BE2C (cell line): ENCODE measurements at places on chromosomes 2 and 18.

DNA sequence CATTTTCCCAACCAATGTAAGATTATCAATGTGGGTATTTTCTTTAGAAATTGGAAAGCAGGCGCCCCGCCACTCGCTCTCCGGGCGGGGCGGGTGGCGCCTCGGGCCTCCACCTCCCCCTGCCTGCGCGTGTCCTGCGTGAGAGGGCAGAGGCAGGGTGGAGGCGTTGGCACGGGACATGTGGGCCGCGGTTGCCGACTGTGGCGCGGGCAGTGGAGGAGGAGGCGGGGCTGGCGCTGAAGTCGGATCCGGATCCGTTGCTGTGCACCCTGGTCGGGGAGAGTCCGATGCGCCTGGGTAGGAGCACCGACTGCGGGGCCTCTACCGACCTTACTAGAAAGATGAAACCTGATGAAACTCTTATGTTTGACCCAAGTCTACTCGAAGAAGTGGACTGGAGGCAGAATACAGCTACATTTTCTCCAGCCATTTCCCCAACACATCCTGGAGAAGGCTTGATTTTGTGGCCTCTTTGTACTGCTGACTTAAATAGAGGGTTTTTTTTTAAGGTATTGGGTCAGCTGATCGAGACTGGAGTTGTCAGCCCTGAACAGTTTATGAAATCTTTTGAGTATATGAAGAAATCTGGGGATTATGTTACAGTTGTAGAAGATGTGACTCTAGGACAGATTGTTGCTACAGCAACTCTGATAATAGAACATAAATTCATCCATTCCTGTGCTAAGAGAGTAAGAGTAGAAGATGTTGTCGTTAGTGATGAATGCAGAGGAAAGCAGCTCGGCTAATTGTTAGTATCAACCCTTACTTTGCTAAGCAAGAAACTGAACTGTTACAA is 37.9 kb downstream of the PMS1 start:
- no peak for DNase-seq

DNA sequence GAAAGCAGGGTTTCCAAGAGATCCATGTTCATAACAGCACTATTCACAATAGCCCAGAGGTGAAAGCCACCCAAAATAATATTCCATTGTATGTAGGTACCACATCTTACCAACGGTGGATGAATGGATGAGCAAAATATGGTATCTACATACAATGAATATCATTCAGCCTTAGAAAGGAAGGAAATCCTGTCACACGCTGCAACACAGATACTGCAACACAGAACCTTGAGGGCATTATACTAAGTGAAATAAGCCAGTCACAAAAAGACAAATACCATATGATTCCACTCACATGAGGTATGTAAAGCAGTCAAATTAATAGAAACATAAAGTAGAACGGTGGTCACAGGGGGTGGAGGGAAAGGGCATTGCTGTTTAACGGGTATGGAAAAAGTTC is 155.7 kb downstream of the DTNB start:
- no peak for DNase-seq

- DNase-seq: no peak
Observed at GRCh38 chr2:206481056-206481455, 37.7 kb downstream of the ADAM23 start.

DNA sequence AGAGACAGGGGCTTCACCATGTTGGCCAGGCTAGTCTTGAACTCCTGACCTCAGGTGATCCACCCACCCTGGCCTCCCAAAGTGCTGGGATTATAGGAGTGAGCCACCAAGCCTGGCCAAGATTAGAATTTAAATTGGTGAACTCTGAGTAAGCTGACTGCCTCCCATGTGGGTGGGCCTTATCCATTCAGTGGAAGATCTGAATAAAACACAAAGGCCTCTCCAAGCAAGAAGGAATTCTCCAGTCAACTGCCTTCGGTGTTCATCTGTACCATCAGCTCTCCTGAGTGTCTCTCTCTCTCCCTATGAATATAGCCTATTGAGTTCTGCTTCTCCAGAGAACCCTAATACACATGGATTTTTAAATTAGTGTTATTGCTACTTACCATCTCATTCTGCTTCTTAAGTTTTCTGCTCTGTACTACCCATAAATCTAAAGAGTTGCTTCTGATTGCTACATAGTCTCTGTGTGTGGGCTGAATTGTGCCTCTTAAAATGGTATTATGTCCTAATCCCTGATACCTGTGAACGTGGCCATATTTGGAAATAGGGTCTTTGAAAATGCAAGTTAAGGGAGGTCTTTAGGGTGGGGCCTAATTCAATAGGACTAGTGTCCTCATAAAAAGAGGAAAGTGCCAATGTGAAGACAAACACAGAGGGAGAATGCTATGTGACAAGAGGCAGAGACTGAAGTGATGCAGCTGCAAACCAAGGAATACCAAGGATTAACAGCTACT is 36.3 kb downstream of the FBXO11 start:
- no peak for DNase-seq

DNA sequence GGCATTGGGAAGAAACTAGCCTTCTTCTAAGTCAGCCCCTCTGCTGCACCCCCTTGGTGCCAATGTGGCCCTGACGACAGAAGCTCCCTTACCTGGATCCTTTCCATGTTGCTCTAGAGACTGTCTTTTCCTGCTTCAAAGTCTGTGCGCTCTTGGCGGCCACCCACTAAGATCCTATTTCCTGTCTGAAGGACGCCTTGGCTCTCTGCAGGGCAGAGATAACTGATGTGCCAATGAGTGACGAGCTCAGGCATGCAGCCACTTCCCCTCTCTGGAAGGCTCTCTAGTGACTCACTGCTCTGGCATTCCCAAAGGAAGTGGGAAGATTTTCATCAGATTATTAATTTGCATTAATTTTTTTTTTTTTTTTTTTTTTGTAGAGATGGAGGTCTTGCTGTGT is 273.5 kb downstream of the CDH20 start:
- DNase-seq: no peak

GRCh38 chr18:10679557-10680270 is 153.9 kb downstream of the NAPG start:
- DNase-seq: no peak

DNA sequence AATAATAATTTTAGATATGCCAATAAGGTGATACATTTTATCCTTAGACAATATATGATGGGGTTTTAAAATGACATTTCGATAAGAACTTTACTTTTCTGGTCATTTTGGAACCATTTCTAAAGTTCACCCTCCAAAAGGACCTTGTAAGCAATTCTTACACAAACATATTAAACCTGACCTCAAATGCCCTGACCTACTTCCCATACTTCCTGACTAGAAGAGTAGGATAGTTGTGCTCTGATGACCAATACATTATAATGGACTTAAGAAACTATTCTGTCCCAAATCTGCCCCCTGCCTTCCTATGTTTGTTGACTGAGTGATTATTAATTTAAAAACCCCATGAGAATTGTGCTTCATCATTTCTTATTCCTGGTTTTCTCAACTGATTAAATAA is 24.6 kb downstream of the GCA start:
- DNase-seq: no peak

DNA sequence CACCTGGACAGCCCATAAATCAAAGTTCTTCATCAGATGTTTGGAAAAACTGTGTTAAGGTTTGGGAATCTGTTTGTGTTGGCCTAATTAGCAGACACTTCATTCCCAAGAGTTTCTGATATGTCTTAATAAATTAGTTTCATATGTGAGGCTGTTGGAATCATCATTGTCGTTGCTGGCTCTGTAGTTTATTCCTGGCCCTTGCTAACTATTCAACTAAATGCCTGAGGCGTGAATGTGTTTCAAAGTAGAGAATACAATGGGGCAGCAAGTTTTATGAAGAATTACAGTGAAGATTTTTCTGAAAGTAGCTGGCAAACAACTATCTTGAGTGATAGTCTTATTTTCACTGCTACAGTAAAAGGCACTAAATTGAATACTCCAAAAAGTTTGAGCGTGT is 141.1 kb downstream of the PARD3B start:
- DNase-seq: no peak

GRCh38 chr18:2970772-2971659 is 41.9 kb downstream of the LPIN2 start:
- no peak for DNase-seq
